ENCODE measurements at places on chromosomes 5 and 9.

DNA sequence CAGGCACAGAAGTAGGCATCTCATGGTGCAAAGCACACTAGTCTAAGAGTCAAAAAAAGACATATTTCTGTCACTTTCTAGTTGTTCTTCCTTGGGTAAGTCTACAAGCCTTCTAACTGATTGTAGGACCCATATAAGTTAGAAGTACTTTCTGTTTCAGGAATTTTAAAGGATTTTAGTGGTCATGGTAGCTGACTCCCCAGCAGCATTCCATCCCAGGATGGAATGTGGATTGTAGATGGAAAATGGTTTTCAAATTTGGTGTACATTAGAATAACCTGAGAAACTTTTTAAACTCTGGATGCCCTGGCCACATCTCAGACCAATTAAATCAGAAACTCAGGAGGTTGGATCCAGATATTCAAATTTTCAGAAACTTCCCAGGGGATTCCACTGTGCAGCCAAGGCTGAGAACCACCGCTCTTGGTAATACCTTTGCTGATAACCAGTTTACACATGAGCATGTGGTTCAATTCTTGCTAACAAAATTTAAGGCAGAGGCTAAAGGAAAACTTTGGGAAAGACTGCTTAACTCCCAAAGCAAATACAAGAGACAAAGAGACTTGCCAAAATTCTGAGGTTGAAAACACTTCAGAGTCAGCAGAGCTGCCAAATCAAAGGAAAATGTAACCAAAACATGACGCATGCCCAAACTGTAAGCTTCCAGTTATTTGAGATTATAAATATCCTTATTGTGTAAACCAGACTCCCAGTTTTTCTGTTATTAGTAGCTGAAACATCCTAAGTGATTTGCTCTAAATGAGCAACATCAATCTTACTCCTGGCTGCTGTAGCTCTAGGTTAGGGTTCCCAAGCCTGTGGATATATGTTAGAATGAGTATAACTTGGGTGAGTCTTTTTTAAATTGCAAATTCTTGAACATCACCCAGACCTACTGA, 145.4 kb upstream of the MTAP start:
- no peak for DNase-seq

- no peak for DNase-seq
Measured at GRCh38 chr5:1974081-1974480, 91.4 kb upstream of the IRX4 start.

- no peak for DNase-seq
Measured at GRCh38 chr5:57360871-57361270, 121.7 kb downstream of the ACTBL2 start.

- no peak for DNase-seq
Measured at GRCh38 chr9:130890870-130891687, 5.5 kb downstream of the QRFP start.
